GM13977 (cell line): ENCODE measurements at places on chromosomes 3 and 15.
A peak's percentile ranks its signal among the peaks of the same experiment; 100 is the strongest.

DNA sequence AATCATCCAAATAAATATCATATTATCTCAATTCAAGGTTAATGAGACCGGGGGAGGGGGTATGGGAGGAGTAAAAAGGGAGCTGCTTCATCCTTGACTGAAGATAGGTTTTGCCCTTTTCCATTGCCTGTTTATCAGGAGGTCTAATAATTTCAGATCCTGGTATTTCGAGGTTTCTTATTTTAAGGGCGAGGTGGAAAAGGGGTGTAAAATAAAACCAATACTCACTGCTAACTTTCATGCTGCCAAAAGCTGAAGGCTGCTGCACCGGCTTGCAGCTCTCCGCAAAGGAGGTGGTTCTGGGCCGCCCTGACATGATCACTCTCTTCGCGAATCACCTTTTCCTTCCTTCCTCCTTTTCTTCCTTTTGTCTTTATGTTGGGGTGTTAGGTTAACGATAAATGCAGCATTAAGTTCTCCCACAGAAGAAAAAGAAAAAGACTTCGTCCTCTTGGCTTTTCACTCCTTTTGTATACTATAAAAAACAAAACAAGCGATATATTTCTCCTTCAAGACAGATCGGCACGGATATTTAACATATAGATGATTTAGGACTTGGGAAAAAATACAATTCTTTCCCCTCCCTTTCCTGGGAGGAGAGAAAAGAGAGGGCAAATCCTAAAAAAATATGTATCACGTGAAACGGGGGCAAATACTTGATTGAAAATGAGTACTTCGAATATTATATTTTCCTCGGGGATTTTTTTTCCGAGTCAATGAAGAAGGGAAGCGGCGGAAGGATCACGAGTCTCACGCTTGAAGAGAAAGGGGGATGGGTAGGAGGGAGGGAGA is 932 bp downstream of the GSK3B start:
- no peak for DNase-seq

- DNase-seq: peak; percentile 78
These were observed 68.7 kb upstream of the BLM start for GRCh38 chr15:90648137-90649070.

DNA sequence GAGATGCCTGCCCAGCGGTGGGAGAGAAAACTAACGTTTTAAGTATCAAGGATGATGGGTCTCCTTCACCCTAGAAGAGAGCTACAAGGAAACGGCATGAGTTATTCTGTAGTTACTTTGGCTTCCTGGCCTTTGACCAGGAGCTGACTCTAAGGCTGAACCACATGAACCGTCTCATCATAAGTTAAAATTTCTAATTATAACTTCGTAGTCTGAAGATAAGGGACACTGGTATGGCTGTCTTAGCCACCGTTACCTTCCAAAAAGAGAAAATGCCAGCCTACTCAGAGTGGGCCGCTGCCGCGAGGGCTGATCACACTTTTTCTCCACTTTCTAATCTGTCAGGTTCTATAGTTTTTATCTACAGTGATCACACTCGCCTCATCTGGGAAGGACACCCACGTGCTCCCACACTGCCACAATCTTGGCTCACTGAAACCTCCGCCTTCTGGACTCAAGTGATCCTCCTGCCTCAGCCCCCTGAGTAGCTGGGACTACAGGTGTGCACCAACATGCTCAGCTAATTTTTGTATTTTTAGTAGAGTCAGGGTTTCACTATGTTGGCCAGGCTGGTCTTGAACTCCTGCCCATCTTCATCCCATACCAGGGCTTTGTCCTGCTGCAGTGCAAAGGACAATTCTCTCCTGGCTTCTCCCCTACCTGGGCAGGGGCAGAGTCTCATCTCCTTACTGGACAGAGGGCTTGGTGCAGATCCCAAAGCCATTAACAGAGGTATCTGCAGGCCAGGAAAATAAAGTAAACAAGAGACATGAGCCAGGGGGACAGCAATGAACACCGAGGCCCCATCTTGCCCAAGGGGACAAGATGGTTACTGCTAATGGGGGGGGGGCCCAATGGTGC is 73.4 kb downstream of the RFTN1 start:
- DNase-seq: no peak

DNA sequence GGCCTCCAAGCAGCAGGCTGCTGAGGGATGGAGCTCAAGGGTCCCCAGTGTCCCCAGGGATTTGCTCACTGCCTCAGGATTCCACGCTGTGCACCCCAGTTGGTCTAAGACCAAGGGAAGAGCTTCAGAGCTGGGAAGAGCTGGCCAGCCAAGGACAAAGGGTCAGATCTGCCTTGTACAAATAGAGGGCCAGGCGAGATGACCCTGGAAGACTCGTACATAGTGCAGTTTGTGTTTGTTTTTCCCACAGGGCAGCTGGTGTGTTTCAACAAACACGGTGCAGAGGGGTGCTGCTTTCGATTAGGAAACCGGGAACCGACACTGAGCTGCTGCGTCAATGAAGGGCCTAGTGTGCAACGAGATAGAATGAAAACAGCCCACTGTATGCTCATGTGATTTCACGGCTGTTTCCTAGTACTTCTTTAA is 56.1 kb upstream of the TRPM1 start:
- no peak for DNase-seq

DNA sequence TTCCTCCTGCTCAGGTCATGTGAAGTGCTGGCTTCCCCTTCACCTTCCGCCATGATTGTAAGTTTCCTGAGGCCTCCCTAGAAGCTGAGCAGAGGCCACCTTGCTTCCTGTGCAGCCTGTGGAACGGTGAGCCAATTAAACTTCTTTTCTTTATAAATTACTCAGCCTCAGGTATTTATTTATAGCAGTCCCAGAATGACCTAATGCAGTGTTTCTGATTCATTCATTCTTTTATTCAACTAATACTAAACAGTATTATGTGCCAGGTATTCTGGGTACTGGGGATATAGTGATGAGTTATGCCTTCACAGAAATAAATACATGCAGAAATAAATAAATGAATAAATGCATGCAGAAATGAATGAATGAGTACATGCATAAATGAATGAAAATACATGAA is 41.9 kb downstream of the EDEM1 start:
- no peak for DNase-seq

DNA sequence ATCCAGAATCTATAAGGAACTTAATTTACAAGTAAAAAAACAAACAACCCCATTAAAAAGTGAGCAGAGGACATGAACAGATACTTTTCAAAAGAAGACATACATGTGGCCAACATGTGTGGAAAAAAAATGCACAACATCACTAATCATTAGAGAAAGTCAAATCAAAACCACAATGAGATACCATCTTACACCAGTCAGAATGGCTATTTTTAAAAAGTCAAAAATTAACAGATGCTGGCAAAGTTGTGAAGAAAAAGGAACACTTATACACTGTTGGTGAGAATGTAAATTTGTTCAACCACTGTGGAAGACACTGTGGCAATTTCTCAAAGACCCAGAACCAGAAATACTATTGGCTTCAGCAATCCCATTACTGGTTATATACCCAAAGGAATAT is 830.0 kb upstream of the ALCAM start:
- no peak for DNase-seq

- no peak for DNase-seq
These were observed 6.5 kb upstream of the CRYBG3 start for GRCh38 chr3:97815149-97815917.

DNA sequence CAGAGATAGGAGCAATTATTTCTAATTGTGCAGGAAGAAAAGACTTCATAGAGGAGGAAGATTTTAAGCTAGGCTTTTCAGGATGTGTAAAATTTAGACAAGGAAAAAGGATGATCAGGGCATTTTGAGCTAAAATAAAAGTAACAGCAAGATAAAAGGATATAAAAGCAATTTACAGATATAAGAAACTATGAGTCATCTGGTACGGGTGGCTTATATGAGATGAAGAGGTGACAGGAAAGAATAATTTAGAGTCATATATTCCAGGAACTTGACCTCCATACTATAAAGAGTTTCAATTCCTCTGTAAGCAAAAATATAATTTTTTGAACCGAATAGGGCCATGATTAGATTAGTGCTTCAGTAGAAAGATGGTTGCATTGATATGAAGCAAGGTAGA is 273.7 kb downstream of the RBMS3 start:
- no peak for DNase-seq

DNA sequence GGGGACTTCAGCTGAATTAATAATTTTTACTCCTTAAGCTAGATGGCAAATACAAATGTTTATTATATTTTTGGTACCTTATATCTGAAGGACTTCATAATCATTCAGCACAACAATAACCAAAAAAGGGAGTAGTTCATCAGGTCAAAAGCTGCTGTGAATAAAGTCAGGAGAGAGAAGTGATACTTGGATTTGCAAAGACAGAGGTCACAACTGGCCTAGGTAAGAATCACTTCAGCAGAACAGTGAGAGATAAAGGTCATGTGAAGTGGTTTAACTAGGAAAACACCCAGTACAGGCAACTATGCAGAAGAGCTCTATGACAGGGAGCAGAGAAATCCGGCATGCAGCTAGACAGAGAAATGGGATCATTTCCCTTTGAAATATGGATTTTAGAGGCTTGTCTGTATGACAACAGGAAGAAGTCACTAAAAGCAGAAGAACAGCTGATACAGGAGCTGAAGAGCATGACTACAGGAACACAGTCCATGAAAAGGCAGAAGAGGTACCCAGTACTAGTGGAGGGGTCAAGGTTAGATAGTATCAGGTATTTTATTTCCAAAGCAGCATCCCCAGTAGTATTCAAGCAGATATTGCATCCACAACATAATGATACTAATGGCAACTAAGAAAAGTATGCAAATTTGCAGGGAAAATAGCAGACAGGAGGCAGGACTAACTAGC is 25.7 kb downstream of the ZMAT3 start:
- DNase-seq: no peak

DNA sequence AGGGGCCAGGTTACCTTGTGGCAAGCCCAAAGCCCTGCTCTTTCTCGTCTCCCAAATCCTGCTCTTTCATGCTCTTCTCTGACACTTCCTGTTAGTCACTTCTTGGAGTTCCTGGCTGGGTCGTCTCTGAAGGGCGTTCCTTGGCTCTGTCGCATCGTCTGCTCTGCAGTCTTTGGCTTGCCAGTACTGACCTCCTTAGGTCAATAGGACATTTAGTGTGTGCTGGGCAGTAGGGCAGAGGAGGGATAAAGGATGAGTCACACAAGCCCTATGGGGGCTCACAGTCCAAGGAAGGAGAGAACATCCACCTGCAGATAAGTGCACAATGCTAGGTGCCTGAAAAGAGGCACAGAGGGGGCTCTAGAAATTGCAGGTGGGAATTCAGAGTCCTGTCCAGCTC is 87.5 kb downstream of the FAM43A start:
- no peak for DNase-seq

- DNase-seq: no peak
These were observed 53.1 kb upstream of the CFAP161 start for GRCh38 chr15:81080996-81081395.

GRCh38 chr3:38005076-38006020 is 14.8 kb downstream of the VILL start:
- DNase-seq: no peak

- DNase-seq: no peak
These were observed 40.2 kb upstream of the TMEM87A start for GRCh38 chr15:42313463-42313862.

GRCh38 chr3:38605981-38606380 is 43.5 kb downstream of the SCN5A start:
- no peak for DNase-seq

DNA sequence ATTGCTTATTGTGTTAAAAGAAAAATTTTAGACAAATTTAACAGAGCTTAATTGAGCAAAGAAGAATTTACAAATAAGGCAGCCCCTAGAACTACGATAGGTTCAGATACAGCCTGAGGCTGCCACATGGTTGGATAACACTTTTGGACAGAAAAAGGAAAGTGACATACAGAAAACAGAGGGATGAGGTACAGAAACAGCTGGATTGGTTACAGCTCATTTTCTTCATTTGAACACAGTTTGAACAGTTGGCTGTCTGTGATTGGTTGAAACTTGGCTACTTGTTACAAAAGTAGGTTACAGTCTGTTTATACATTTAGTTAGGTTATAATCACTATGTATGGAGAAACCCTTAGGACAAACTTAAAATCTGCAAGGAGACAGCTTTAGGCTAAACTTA is 46.0 kb downstream of the STARD9 start:
- no peak for DNase-seq

- no peak for DNase-seq
These were observed 287.7 kb downstream of the RORA start for GRCh38 chr15:60941448-60941847.

DNA sequence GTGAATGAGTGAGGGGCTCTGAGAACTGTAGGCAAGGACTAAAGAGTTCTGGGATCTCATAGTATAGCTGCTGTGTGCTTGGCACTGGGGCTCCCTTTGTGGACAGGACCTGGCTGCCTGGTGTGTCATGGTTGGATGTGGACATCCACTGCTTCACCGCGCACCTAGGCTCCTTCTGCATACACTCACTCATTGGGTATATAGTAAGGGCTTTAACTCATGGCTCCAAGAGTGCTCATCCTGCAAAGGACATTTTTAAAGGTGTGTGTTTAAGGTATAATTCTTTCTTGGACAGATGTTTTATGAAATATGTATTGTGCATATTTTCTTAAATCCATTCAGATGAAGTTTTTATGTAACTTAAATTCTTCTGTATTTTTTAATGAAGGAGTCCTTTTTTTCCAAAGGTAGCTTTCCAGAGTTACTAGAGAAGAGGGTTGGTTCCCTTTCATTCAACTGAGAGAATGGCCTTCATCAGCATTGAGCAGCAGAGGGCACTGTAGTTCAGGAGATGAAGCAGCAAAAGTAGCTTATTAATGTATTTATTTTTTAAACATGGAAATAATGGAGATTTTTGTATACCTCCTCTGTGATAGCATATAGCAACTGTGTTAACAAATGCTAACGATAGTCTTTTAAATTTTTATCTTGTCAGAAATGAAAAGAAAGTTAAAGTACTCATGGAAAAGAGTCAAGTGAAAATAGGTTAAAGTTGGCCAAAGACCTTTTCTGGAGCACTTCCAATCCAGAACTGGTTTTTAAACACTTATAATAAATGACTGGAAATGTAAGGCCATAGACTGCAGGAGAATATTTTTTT is 25.2 kb downstream of the OXNAD1 start:
- peak; percentile 26 for DNase-seq

DNA sequence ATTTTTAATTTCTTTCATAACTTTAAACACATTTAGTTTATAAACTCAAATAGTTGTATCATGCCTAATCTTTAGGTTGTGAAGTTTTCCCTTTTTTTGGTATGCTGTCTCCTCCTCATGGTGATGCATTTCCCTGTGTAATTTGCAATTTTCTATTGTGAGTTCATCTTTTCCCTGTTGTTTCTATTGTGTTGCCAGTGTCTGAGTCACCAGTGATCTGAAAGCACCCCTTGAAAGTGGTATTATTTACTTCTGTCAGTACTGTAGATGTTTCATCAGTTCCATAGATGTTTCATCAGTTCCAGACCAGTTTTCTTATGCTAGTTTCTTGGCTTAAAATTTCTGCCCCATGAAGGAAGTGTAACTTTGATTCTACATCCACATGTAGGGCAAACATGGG is 80.6 kb downstream of the OXSM start:
- no peak for DNase-seq
